GM12891 (cell line): ENCODE measurements at places on chromosomes 2 and 18.

- DNase-seq: no peak
These were observed 247.3 kb downstream of the LPIN1 start for GRCh38 chr2:11993749-11994148.

GRCh38 chr2:65199166-65199565 is 28.5 kb upstream of the ACTR2 start:
- no peak for DNase-seq

GRCh38 chr2:48728295-48728694 is 27.2 kb downstream of the LHCGR start:
- no peak for DNase-seq

DNA sequence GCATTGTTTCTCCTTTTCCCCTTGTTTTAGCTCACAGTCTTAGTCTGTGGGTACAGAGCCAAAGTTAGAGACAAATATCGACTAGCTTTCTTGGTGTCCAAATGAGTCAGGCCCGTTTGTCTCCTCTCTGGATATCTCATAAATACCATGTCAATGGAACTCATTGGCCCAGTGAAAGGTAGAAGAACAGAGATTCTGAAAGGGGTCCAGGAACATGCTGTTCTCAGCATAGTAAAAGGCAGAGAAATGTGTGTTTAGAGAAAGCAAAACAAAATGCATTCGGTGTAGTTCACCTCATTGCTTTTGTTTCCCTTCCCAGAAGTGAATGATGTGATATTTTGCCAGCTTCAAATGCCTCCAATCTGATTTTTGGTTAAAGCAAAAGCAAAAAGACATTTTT is 238.6 kb upstream of the SLC8A1 start:
- DNase-seq: no peak

DNA sequence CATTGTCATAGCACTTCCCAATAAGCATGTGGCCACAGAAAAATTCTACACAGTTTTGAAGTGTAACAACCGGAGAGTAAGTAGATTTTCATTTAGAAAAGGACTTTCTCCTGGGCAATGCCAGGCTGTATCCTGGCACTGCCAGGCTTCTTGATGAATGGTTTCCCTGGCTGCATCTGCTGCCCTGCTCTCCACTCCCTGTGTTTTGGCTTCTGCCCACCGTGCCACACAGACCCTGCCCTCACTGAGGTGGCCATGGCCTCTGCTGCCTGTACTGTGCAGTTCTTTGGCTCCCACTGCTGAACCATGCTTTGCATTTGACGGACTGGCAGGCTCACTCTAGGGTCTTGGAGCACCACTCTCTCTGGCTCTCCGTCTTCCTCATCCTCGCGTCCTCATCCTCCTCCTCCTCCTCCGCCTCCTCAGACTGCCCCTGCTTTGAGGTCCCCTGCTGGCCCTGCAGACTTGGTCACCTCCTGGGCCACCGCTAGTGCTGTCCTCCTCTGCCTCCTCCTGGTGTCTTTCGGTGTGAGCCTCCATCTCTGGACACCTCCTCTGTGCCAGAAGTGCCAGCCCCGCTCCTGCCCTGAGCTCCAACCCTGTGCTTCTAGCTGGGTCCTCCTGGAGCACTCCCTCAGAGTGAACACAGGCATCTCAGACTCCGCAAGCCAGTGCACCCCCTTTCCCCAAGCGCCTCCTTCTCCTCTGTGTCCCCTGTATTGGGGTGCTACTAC is 45.9 kb upstream of the CNGA3 start:
- no peak for DNase-seq

DNA sequence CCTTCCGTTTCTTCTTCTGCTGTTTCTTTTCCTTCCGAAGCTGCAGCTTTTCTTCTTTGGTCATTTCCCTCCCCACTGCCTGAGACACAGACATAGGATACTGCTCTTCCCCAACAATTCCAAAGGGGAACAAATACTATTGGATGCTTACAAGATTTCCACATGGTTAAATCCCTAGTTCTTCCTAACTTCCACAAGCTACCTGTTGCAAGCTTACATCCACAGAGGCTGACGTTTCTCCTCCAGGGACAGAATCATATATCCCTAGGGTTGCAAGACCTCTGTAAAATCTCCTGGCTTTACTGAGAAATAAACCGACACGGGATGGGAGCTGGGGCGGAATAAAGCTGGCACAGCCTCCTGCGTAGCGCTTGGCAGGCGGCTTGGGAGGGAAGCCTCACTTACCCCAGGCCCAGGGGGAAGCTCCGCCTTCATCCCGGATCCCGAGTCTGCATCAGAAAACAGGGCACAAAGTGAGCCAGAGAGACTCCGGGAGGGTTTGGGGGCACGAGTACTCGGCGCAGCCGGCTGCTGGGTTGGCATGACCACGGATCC is 590 bp downstream of the EIF2B4 start:
- no peak for DNase-seq

GRCh38 chr2:102438111-102438510 is 15.2 kb downstream of the IL18RAP start:
- no peak for DNase-seq

DNA sequence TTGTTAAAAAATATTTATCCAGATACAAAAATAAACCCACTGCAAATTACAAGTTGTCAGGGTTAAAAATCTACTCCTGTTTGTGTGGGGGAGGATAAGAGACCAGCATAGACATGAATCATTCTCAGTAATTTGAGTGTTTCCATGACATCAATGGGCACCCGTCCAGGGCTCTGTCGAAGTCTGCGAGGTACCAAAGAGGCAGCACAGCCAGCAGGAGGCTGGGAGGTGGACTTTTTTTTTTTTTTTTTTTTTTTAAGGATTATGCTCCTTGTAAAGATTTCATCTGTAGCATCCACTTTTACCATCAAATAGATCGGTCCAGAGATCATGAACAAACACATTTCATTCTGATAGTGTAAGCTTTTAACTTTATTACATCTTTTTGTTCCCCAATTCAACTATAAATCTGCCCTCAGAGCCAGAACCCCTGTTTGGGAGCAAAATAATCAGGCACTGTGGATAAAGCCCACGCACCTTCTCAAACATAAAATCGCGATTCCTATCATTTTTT is 182.0 kb downstream of the TCF4 start:
- no peak for DNase-seq

GRCh38 chr2:226658555-226658954 is 141.1 kb downstream of the IRS1 start:
- no peak for DNase-seq

GRCh38 chr2:124623560-124623959 is 598.5 kb downstream of the CNTNAP5 start:
- DNase-seq: no peak

DNA sequence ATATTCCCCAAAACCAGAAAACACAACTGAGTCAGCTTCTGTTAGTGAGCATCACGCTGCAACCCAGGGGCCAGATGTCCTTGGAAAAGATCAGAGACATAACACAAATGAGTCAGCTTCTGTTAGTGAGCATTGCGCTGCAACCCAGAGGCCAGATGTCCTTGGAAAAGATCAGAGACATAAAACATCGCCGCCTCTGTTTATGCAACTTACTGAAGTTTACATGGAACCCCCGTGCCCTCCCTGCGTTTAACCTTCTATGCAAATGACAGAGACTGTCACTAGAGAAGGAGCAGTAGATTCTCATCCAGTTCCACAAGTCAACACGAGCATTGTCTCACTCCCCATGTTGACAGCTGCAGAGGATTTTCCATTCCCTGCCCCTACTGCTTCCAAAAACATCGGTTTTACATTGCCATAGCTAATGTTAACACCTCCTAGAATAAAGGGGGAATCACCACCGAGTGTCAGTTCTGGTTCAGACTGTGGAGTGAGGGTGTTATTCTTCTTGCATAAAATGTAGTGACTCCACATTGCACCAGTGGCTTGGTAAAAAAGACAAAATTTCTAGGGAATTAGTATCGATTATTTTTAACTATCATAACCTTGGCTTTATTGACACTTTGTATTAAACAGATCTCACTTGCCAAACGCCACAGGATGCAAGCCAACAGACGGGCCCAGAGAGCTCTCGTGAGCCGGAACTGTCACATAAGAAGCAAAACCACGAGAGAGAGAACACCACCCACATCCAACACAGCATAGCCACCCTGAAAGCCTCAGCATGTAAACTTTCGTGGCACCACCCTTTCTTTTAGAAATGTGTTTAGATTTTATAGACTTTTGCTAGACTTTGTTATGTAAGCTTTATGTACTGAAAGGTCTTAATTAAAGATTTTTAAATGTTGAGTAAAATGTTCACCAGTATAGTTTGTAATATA is 87.7 kb downstream of the SH3YL1 start:
- no peak for DNase-seq

GRCh38 chr18:26621161-26622026 is 73.0 kb upstream of the KCTD1 start:
- peak; percentile 34 for DNase-seq

- no peak for DNase-seq
These were observed 108.5 kb upstream of the RND3 start for GRCh38 chr2:150595803-150596470.

DNA sequence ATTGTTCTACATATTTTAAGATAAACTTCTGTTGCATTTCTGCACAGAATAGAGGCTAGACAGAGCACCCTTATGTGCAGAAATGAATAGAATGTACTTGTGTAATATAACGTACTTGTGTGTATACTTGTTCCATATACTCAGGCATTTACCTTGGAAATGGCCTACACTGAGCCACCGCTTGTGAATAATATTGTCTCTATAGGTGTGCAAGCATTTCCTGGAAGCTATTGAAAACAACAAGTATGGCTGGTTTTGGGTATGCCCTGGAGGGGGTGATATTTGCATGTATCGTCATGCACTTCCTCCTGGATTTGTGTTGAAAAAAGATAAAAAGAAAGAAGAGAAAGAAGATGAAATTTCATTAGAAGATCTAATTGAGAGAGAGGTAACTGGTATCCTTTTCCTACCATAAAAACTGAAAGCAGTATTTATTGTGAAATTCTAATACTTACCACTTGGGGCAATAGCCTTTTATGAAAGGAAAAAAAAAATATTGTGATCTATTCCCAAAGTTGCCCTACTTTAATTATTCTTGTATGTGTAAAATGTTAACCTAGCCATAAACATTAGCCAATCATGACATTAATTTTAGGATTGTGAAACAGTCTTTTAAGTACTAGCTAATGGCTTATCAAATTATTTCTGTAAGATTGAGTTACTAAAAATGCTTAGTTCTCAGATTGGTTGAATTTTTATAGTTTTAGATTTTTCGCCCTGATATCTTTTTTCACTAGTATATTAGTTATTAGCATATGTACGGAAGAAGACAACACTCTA is 18.0 kb downstream of the ZC3H15 start:
- DNase-seq: no peak

GRCh38 chr2:73018188-73018825 is 53.2 kb downstream of the SFXN5 start:
- DNase-seq: no peak

DNA sequence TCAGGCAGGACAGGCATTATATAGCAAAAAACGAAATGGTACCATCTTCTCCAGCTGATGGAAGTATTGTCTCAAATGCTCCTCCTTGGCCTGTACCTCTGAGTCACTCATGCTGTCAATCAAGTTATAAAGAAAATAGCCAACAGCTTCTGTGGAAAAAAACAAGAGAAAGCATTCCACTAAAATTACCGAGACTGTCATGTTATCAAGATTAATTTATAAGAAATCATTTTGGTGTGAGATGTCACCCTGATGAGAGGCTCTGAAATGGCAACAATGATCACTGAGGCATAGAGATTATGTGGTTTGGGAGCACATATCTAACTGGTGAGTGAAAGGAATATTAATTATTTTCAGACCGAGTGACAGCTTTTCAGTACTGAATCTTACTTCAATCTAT is 47.4 kb downstream of the LRPPRC start:
- DNase-seq: no peak

- no peak for DNase-seq
These were observed 47.1 kb upstream of the THSD7B start for GRCh38 chr2:136718273-136718672.

DNA sequence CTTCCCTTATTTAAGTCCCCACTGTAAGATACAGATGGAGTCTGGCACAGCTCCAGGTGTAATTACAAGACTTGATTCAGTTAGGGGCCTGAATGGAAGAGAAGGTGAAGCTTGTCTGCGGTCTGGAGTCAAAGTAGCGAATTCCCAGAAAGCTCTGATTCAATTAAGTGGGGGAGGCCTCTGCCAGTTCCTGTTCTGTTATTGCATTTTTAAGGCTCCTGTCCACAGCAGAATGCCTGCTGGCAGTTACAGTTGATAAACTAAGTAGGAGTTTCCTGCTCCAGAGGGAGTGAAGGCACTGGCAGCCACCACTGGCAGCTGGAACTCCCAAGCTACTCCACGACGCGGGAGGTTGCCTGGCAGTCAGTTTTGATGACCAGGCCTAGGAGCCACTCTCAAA is 181.1 kb downstream of the SOCS6 start:
- no peak for DNase-seq

GRCh38 chr2:60945341-60945740 is 64.0 kb downstream of the REL start:
- no peak for DNase-seq
